AG09319 (cell line): ENCODE measurements at places on chromosomes 1 and 21.

DNA sequence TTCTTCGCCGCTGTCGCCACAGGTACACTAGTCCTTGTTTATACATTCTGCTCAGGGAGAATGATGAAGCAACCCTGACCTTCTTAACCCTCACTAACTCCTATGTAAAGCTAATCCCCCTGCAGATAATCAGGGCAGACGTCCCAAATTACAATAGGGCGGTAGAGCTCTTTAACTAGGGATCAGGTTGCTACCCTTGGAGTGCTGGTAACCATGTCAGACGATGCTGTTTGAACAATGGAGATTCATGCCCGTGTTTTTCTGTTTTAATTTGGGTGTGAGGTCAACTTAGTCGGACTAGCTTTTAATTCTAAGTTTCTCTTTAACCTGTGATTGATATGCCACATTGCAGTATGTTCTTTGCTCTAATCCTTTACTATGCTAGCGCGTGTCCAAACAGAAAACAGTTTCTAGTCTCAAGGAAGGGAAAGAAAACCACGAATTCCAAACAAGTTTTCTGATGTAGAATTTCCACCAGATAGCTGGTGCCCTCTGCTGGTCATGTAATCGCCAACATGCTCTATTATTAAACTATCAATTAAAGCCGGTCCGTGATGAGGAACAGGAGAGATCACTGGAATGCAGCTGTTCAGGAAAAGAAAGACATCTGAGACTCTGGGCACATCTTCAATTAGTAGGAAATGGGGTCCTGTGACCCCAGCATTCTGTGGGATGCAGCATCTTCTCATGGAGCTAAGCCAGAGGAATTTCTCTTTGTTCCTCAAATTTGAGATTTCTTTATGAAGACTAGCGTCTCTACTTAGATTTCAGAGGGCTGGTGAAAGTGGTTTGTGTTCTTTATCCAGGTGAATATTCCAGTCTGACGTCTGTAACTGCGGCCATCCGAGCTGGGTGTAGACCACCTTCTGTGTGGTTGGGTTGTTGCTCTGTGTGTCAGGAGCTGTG lies 18.3 kb upstream of the VAMP3 start:
- peak; percentile 41 for DNase-seq

DNA sequence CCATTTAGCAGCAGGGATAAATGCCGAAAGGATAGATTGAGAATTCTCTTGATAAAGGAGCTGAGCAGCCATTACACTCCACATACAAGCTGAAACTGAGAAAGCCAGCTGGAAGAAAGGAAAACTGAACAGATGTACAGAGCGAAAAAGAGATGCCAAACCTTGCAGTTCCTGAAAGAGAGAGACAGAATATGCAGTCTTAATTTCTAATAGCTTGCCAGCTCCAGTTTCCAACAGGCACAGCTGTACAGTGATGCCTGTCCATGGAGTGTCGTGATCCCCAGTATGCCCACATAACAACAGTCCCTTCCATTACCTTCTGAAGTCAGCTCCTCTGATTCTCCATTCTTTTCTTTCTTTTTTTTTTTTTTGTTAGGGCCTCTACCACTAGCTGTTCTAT lies 22.7 kb downstream of the ABL2 start:
- DNase-seq, result no peak

DNA sequence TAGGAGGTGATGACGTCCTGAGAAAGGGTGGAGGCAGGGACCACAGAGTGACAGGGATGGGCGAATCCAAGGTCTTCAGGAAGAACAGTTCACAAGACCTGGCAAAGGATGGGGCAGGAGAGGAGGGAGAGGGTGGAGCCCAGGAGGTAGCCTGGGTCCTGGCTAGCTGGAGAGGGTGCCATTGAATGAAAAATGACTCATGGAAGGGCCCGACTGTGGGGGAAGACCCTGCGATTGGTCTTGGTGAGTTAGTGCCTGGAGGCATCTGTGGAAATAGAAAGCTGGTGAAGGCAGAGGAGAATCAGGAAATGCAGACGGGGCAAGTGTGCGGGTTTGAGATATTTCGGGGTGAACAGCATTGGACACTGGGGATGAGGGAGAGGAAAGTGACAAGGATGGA lies 60.3 kb upstream of the SLC45A1 start:
- DNase-seq, result no peak

GRCh38 chr1:26602378-26602959 lies 72.9 kb downstream of the RPS6KA1 start:
- peak; percentile 30 for DNase-seq

DNA sequence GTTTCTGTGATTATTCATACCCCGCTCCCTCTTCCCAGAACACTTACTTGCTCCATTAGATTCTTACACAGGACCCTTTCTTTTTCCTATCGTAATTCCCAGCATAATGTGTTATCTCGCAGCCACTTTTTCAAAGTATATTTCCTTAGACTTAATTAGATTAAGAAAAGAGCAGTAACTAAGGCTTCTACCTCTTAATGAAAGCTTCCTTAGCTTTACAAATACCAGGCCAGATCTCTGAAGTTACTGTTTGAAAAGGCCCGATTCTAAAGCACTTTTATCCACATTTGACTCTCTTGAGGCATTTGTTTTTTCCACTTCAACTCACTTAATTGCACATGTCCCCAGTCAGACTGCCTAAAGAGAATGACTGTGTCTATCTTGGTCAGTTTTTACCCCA lies 1264.3 kb upstream of the ADGRL2 start:
- DNase-seq, result no peak

DNA sequence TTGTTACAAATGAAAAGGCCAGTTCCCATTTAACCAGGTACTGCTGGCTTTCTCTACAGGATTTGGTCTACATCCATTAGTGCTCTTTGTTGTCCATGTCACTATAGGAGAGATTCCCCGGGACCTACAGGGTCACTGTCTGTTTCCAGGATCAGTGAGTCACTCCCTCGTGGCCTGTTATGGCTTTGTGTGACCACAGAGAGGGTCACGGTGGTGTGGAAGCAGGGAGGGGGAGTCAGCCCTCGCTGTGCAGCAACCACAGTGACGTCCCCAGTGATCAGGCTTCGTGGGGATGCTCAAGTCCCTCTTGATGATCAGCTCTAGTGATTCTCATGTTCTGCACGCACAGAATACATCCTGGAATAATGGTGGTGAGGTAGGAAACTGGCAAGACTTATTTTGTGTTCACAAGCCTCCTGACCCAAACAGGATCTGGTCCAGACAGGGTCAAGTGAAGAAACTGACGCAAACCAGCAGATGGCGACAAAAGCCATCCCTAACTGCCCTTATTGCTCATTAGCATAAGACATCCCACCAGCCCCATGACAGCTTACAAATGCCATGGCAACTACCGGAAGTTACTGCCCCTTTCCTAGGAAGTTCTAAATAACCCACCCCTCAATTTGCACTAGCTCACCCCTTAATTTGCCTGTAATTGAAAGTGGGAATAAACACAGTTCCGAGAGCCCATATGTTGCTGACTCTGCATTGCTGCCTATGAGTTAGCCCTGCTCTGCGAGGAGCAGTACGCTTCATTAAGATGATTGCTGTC lies 98.5 kb downstream of the DISC1 start:
- peak; percentile 8 for DNase-seq

- no peak for DNase-seq
Observed at GRCh38 chr1:243710467-243710866, 139.6 kb downstream of the AKT3 start.

GRCh38 chr1:75097654-75098053 lies 36.5 kb upstream of the LHX8 start:
- no peak for DNase-seq

GRCh38 chr1:76593141-76593540 lies 274.1 kb upstream of the ST6GALNAC5 start:
- no peak for DNase-seq

DNA sequence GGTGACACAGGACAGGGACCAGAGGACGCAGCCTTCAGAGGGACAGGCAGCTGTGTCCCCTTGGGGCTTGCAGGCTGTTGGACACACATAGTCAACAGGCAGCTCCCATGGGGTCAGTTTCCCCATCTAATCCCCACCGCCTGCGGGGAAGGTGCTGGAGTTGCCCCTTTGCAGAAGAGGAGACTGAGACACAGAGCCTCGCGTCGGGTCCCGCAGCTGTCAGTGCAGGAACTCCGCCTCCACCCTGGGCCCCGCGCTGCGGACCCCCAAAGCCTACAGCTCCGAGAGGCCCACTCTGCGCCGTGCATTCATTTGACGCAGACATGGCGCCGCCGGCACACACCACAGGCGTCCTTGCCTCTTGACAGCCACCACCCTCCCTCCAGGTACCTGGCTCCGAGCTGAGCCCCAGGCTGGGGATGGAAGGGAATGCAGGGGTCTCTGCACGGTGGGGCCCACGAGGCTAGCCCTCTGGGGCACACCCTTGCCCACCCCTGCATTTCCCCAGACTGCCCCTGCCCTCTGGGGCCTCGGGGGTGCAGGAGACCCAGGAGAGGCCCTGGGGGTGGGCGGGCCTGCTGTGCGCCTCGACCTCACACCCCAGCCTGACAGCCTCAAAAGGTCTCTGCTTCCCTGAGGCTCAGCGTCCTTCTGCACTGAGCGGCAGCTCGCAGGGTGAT lies 88.5 kb upstream of the ACTRT2 start:
- no peak for DNase-seq

- no peak for DNase-seq
Observed at GRCh38 chr1:229043115-229043514, 227.8 kb upstream of the RAB4A start.

DNA sequence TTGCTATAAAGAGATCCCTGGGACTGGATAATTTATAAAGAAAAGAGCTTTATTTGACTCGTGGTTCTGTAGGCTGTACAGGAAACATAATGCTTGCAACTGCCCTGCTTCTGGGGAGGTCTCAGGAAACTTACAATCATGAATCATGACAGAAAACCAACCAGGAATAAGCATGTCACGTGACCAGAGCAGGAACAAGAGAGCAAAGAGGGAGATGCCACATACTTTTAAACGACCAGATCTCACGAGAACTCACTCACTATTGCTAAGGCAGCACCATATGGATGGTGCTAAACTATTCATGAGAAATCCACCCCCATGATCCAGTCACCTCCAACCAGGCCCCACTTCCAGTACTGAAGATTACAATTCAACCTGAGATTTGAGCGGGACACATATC lies 49.8 kb upstream of the RCC1 start:
- DNase-seq, result peak; percentile 3

DNA sequence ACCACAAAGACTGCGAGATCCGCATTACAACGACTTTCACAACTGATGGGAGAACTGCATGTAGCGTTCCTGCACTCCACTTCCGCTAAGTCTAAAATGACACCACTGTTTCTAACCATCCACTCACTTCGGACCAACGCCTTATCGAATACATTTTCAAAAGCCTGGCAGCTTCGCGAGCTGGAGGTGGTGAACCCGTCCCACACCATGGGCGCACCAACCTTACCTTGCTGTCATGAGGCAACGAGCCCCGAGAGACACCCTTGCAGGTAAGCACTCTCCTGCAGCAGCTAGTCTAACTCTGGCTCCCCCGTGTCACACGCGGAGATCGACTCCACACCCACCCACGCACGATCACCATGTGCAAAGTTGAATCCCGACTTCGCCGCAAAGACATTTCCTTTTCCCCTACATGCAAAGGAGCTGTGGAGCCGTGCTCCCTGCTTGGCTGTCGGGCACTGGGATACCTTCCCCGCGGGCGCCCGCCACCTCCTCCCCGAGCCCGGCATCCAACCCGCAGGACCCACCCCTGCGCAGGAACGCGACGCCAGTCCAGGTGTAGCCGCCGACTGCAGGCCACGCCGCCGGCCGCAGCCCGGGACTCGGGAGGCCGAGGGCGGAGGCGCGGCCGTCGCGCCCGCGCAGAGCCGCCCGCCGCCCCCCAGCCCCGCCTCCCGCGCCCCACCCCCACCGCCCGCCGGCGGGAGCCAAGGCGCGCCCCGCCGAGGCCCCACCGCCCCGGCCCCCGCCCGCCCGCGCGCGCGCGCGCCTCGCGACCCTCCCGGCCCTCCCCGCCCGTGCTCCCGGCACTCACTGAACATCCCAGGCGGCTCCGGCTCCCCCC lies 629 bp downstream of the TAF5L start:
- DNase-seq, result no peak

DNA sequence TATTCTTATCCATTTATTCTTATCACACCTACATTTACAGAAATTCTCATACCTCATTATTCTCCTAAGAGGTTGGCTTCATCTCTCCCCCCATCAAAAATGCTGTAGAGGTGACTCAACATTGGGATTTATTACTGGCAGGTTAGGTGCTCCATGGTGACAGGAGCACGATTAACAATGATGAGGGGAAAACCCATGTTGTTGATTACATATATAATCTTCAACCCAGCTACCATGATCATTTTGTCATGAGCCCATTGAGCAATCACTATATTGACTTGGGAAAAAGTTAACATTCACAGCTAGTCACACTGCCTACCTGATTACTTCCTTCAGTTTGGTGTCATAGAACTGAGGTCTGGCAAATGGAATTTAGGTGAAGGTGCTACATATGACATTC lies 712.1 kb upstream of the CHRM3 start:
- no peak for DNase-seq

DNA sequence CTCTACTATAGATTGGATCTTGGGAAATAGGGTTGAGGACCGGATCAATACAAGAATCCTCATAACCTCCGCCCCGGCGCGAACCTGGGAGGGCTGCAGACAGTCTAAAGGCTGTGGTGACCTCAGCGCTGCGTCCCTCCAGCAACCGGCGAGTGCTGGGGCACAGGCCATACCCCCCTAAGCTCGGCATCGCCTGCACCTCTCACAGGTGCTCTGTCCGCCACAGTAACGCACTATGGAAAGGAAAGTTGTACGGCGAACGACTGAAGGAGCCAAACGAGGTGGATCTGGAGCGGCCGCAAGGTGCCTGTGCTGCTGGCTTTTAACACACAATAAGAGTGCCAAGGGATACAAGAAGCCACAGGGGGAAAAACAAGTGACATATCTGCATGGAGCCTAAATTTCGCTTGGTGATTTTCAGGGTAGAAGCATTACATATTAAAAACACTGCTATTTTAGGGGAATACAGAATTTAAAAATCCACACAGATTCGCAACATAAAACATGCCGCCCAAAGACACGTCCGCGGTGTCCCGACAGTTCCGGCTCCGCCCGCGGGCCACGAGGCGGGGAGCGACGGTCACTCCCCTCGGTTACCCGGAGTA lies 1.4 kb upstream of the RBM15 start:
- DNase-seq, result no peak

DNA sequence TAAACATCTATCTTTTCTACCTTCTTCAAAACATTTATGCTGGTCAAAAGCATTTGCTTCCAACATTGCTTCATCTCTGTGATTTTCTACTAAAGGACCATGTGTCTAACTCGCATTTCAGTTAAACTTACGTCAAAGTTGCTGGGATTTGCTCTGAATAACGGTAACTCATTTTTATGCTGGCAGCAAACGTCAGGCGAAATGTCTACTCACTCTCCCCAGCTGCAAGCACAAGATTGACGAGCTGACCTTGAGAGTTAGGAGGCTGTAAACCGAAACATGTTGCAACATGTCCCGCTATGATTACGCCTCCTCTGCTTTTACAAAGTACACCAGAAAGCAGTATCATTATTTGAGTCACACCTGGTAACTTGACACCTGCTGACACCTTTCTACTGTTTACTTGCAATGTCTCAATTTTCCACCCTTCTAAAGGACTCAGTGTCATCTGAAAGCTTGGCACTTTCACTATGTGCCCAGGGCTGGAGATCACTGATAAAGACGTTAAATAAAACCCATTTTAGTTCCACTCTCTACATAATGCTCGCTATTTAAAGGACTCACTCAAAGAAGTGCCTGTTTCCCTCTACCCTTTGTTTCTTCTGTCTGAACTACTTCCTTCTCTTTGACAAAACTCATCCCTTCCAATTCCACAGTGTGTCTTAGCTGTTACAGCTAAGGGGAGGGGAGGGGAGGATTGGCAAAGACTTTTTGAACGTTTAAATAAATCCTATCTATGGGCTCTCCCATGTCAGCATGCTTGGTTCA lies 111.9 kb downstream of the PTPN14 start:
- no peak for DNase-seq
